Activated naive CD8-positive, alpha-beta T cell treated with anti-CD3 and anti-CD28 coated beads for 36 hours (primary cell): ENCODE measurements at places on chromosomes 3 and 15.
A peak's percentile ranks its signal among the peaks of the same experiment; 100 is the strongest.

DNA sequence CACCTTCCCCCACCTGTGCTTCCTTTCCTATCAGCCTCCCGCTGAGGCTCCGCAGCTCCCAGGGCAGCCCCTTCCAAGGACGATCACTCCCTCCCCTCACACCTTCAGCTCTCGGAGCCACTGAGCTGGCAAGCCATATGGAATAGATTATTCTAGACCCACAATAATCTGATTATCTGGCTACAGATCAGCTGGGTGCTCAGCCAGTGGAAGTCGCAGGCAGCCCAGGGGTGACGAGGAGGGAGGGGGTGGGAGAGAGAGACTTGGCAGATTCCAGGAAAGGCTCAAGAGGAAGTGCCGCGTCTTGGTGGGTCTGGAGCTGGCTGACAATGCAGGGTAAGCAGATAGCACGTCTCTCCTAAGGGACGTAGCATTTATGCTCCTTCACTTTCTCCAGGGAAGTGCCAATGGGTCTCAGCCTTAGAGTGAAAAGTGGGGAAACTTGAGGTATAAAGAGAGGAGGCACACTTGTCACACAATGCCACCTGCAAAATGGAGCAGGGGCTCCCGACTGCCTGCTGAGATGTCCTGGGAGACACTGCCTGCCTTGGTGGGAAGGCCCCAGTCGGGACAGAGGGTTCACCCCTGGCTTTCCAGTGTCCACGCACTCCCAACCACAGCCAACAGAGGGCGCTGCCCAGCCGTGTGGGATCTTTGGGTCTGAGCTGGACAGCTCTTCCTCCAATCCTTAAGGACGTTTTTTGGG lies 9.4 kb upstream of the MESP1 start:
- DNase-seq, result peak; percentile 70

DNA sequence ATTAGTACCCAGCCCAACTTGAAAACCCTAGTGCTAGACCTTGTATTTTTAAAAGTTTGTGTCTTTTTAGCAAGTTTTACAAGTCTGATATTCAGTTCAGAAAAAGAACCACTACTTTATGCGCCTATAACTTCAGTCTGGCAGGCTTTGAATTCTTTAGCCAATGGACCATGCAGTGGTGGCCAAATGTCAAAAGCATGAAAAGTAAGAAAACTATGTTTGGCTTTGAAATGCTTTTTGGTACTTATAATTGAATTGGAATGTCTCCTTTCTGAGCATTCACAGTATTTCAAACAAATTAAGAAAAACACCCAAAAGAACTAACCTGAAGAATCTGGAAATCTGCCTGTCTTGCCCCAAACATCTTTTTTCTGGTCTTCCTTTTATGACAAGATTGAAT lies 12.8 kb downstream of the WDR48 start:
- no peak for DNase-seq

DNA sequence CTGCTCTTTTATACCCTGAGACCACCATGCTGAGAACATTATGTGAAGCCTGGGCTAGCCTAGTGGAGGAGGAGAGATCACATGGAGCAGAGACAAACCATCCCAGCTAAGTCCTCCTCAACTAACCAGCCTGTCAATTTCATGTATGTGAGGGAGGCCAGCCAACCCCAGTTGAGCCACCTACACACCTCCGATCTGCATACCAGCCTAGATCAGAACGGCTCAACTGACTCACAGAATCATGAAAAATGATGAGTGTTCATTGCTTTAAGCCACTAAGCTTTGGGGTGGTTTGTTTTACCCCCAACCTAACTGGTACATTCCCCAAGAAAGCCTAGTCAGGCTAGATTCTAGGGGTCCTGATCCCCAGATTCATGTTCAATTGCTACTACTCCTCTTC lies 19.4 kb upstream of the CA12 start:
- no peak for DNase-seq

GRCh38 chr3:157631478-157631877 lies 128.3 kb upstream of the VEPH1 start:
- DNase-seq, result no peak

DNA sequence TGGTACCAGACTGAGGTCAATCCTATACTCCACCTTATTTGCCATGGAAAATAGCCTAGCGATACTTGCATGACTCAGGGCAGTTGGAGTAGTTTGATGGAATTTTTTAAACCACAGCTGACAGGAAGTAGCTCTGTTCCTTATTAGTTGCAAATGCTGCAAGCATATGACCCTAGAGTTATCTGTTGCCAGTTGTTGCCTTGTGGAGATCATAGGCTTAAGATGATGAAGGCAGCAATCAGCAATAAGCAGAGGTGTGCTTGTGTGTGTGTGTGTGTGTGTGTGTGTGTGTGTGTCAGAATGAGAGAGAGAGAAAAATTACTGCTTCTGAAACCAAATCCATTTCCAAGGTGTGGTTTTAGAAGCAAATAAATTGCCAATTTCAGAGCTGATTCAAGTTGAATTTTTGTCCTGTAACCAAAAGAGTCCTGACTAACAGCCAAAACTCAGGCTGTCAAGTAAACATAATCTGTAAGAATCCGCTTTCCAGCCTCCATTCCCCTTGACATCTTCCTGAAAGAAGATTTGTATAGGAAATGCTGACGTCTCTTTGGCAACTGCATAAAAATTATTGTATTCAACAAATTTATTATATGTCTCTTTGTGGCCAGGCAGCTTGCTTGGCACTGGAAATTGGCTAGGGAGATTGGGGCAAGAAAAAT lies 141.2 kb downstream of the SERPINI1 start:
- no peak for DNase-seq

DNA sequence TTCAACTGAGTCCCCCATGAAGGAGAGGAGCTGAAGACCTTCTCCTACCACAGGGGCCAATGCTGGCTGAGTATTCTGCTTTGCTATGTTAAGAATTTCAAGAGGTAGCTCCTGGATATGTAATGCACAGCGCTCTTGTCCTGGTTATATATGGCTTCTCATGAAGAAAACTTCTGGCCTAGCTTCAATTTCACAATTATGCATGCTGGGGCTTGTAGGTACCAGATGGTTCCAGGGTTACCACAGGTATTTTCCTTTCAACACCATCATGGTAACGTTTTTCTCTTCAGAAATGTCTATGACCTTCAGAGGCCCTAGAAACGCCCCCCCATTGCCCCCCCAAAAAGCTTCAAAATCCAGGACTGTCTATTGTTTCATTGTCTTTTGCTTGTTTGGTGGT lies 311.7 kb upstream of the ICE2 start:
- DNase-seq, result no peak

- no peak for DNase-seq
Measured at GRCh38 chr15:78927077-78927790, 17.6 kb downstream of the CTSH start.

- DNase-seq, result no peak
Measured at GRCh38 chr3:150497956-150498355, 48.3 kb downstream of the SERP1 start.

DNA sequence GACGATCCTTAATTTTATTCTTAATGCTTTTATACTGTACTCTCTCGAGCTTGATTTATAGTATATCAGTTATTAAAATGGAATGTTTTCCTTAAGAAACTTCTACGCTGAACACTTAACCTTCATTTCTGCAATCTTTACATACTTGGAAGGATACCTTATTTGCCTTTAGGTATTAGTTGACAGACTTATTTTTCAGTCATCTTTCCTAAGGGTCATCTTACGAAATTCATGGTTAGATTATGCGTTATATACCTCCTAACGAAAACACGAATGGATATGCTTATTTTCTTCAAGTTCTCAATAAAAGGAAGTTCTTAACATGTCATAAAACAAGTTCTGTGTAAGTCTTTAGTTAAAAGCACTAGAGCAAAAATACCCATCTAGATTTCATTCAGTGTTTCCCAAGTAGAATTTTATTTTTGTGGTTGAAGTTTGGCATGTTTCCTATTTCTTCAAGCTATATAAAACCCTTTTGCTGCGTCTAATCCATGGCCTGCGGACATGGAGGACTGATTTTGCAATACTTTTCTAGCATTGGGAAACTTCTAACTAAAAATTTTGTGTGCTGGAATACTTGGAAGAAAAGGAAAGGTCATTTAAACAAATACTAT lies 231.3 kb downstream of the TP63 start:
- no peak for DNase-seq
